Esophagus muscularis mucosa (tissue), 4 donors: ENCODE measurements at places on chromosomes 7 and 10. TPM values are rescaled to one million over a fixed set of nuclear protein-coding genes. Genes with fewer than 3 reads are reported as not detected.

GRCh38 chr7:133733401-133733800 is 393.7 kb upstream of the LRGUK start:
- no peak for DNase-seq

Gene CNNM2
- 5.4 TPM for total RNA-seq

DNA sequence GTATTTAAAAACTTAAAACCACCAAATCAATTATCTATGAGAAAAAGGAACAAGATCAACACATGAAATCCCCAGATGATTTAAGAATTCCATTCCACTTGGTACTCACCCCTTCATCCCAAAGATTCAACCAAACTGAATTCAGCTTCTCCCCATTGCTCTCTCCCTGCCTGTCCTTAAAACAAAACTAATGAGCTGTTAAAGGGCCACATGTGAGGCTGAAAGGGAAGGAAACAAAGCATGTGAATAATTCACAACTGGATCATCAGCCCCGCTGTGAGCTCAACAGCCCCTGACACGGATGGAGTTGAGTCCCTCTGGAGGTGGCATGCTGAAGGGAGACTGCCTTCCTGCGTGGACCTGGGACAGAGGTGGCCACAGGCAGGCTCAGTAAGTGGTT is 32.9 kb downstream of the VOPP1 start:
- no peak for DNase-seq

DNA sequence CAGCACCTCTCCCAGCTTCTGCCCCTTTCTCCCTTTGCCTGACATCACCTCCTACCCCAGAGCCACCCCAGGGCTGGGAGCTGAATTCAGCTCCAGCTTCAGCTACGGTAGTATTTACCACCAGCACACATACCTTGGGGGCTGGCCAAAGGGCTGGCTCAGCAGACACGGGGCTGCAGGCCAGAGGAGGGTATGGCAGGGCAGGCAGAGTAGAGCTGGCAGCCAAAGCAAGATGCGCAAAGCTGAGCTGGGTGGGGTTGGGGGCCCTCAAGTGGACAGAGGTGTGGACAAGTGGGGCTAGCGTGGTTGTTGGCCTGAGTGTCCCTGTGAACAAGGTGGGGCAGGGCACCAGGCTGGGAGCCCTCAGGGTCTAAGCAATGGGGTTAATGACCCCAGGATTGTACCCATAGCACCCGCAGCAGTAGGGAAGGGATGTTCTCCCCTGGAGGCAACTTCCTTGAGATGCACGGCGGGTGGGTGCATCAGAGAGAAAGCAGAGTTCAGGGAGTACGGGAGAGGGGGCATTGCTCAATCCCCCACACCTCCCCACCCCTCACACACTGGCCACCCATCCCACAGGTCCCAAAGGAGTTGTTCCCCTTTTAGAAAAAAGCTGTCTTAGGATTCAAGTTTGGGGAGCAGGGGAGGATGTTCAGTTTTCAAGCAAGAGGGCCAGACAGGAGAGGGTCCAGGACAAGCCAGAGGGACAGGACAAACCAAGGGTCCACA is 8.0 kb downstream of the VSIR start:
- DNase-seq, result no peak
